ENCODE measurements at places on chromosomes 3 and 15. TPM values are rescaled to one million over a fixed set of nuclear protein-coding genes. Genes with fewer than 3 reads are reported as not detected.

- no peak for DNase-seq
Observed at GRCh38 chr3:99313485-99313884, 324.9 kb upstream of the COL8A1 start.

DNA sequence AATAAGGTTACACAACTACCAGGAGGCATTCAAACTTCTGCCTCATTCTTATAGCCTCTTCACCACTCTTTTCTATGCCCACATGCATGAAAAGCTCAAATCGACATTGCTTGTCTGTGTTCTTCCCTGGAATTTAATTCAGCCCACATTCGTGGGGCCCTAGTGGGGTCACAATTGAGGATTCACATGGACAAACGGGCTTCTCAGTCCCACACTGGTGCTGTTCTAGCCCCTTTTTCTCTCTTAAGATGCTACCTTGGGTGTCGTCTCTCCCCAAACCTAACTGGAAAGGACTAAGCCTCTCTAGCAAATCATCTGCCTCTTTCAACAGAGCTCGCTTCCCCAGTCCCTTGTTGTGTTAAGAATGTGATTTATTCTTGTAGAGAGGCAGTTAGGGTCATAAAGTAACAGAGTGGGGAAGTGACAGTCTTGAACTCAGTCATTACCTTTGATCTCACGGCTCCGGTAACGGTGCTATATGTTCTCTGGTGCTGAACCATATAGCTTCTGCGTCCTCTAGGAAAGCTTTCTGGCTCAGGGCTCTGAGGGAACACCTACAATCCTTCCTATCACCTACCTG lies 4.9 kb downstream of the LPP start:
- no peak for DNase-seq

DNA sequence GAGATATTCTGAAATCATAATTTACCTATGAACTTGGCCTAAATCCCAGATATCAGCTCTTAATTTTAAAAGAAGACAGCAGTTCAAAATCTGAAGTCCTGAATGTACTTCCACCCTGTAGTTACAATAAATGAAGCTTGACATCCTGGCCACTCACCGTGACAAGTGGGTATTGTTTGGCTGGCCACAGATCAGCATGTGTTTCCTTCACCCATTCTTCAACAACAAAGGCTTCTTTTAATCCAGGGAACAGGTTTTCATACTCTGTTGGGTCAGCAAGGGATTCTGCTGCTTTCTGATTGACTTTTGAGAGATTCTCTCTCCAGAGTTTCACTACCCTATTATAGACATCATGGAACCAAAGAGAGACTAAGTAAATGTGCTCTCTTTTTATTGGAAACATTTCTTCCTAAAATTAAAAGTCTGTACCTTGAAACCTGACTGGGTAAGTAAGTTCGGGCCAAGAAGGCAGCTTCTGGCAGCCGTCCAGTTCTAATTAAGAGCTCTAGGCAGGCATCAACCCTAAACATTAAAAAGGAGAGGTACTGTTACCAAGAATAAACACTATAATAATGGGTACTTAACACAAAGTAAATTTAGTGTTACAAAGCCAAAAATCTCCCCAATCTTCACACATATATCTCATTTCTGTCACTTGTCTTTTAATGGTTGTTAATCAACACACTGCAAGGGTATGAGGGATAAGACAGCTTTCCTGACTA lies 15.2 kb downstream of the MRPS22 start:
- DNase-seq = no peak

GRCh38 chr3:171266034-171266739 lies 194.0 kb downstream of the TNIK start:
- no peak for DNase-seq

DNA sequence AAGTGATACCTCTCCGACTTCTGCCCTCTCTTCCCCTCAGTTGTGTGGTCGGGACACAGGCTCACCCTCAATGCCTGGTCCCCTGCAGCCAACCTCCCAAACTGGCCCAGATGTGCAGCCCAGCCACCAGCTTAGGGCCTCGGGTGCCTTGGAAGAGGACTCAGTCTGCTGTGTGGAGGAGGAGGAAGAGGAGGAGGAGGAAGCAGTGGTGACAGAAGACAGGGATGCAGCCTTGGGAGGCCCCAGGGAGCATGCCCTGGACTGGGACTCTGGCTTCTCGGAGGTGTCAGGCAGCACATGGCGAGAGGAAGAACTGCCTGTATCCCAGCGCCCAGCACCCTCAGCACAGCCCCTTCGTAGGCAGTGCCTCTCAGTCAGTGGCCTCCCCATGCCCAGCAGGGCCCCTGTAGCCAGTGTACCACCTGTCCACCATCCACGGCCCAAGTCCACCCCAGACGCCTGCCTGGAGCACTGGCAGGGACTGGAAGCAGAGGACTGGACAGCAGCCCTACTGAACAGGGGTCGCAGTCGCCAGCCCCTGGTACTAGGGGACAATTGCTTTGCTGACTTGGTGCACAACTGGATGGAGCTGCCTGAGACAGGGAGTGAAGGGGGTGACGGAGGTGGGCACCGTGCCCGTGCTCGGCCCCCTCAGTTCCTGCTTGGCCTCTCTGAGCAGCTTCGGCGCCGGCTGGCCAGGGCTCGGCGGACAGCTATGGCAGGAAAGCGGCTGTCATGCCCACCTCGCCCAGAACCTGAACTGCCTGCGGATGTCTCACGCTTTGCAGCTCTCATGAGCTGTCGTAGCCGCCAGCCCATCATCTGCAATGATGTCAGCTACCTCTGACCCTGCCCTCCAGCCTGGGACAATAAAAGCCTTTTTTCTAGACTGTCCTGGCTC lies 1.3 kb downstream of the INKA1 start:
- no peak for DNase-seq

DNA sequence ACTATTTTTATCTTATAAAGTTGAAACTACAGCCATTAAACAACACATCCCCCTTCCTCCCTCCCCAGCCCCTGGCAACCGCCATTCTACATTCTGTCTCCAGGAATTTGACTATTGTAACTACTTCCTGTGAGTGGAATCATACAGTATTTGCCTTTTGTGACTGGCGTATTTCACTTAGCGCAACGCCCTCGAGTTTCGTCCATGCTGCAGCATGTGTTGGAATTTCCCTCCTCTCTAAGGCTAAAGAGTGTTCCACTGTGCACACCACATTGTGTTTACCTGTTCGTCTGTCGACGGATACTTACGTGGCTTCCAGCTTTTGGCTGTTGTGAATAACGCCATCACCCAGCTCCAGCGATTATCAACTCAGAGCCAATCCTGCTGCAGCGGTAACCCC lies 52.0 kb upstream of the DLG1 start:
- DNase-seq = no peak

- no peak for DNase-seq
Observed at GRCh38 chr3:194556086-194557056, 69.6 kb upstream of the ATP13A3 start.

GRCh38 chr3:29511701-29512100 lies 230.8 kb downstream of the RBMS3 start:
- DNase-seq = no peak

- no peak for DNase-seq
Observed at GRCh38 chr3:100159331-100160153, 45.2 kb upstream of the FILIP1L start.

DNA sequence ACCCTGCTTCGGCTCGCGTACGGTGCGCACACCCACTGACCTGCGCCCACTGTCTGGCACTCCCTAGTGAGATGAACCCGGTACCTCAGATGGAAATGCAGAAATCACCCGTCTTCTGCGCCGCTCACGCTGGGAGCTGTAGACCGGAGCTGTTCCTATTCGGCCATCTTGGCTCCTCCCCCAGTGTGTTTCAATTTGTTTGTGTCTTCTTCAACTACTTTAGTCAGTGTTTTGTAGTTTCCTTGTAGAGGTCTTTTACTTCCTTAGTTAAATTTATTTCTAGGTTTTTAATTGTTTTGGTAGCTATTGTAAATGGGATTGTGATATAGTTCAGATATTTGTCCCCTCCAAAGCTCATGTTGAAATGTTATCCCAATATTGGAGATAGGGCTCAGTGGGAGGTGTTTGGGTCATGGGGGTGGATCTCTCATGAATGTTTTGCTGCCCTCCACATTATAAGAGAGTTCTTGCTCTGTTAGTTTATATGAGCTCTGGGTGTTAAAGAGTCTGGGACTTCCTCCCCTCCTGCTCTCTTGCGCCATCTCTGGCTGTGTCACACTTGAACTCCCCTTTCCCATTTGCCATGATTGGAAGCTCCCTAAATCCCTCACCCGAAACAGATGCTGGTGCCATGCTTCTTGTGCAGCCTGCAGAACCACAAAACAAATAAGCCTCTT lies 304.4 kb downstream of the DOCK3 start:
- no peak for DNase-seq

GRCh38 chr3:188433521-188434150 lies 279.7 kb downstream of the LPP start:
- DNase-seq = no peak

GRCh38 chr15:67208396-67208795 lies 46.1 kb downstream of the AAGAB start:
- DNase-seq = no peak

DNA sequence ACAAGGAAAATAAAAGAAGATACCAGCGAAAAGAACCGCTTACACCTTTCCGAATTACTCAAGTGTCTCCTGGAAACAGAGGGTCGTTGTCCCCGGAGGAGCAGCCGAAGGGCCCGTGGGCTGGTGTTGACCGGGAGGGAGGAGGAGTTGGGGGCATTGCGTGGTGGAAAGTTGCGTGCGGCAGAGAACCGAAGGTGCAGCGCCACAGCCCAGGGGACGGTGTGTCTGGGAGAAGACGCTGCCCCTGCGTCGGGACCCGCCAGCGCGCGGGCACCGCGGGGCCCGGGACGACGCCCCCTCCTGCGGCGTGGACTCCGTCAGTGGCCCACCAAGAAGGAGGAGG lies 325 bp downstream of the ALCAM start:
- peak; percentile 71 for DNase-seq

GRCh38 chr3:189165092-189165612 lies 6.6 kb upstream of the TPRG1 start:
- DNase-seq = no peak

- DNase-seq = no peak
Observed at GRCh38 chr15:94348084-94348483, 116.7 kb downstream of the MCTP2 start.

DNA sequence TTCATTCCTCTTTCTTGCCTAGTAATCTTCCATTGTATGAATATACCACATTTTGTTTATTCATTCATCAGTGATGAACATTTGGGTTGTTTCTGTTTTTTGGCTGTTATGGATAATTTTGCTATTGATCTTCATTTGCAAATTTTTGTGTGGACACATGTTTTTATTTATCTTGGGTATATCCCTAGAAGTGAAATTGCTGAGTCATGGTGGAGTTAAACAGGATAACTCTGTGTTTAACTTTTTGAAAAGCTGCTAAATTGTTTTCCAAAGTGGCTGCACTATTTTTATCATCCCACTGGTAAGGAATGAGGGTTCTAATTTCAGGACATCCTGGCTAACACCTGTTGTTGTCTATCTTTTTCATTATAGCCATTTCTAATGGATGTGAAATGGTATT lies 74.6 kb upstream of the ARL6 start:
- no peak for DNase-seq

- no peak for DNase-seq
Observed at GRCh38 chr15:74821091-74821789, 5.2 kb upstream of the CPLX3 start.

- no peak for DNase-seq
Observed at GRCh38 chr3:39657075-39657474, 152.3 kb upstream of the MYRIP start.

DNA sequence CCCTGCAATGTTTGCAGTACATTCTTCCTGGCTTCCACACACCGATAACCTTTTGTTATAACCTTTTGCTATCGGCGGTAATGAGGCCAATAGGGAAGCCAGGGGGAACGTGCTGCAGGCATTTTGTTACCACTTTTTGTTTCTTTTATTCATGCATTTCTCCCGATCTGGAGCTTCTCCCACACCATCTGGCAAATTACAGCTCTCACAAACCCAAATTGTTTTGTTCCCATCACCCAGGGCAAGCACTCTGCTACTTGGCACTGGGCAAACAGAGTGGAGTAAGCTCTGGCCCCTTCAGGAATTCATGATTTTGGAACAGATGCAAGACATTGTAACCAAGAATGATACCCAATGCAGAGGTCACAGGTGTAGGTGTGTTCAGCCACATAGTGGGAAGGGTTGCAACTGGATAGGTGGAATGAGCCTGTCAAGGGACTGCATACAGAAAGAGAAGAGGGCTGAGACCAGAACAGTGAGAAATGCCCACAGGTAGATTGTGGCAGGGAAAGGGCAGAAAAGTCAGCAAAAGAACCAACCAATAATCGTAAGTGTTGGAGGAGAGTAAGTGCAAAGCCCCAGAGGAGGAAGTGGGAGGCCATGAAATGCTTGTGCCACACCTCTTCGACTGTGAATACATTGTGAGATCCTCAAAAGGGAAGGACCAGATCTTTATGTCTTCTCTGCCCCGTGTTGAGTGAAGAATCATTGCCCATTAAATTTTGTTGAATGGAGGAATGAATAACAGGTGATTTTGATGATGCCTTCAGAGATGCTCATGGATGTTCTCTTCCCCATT lies 45.8 kb downstream of the PARP15 start:
- no peak for DNase-seq

- no peak for DNase-seq
Observed at GRCh38 chr3:122913539-122914100, 113.9 kb downstream of the SEMA5B start.

- no peak for DNase-seq
Observed at GRCh38 chr15:52858782-52859176, 68.6 kb upstream of the ONECUT1 start.

DNA sequence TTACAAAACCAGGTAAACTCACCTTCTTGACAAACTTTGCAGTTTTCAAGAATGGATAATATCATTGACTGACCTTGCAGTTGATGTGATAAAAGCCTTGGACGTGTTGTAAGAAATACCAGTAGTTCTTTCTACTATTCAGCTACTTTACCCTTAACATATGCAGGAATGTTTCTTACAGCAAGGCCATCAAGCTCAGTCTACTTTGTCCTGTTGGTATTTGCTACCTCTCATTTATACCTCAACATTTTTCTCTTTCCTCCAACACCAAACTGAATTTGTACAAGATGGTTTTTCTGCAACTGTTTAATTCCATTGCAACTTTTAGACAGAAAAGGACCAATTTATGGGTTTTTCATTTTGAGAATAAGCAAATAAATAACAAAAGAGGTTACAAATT lies 147.4 kb upstream of the BCHE start:
- DNase-seq = no peak

The LINGO1 gene
- 19.6 TPM for total RNA-seq

The APBA2 gene
- 33.3 TPM for total RNA-seq

The FOXB1 gene
- total RNA-seq = 0.60 TPM

The LRTM1 gene
- total RNA-seq = 0.29 TPM

The GUCA1C gene
- not detected for total RNA-seq

The PIERCE2 gene
- total RNA-seq = 2.3 TPM

The GOLGA6L10 gene
- total RNA-seq = 6.3 TPM

The MKRN2OS gene
- total RNA-seq = 0.92 TPM

The FGF7 gene
- total RNA-seq = 7.8 TPM

The KLHL40 gene
- 0.12 TPM for total RNA-seq

The ZNF774 gene
- total RNA-seq = 5.5 TPM
